ENCODE measurements at places on chromosomes 6 and 20.

- no peak for DNase-seq
Measured at GRCh38 chr6:2179950-2180349, 65.5 kb downstream of the GMDS start.

- no peak for DNase-seq
Measured at GRCh38 chr6:103184776-103185175, 1674.9 kb downstream of the HACE1 start.

- no peak for DNase-seq
Measured at GRCh38 chr6:4262526-4262925, 127.2 kb upstream of the ECI2 start.

DNA sequence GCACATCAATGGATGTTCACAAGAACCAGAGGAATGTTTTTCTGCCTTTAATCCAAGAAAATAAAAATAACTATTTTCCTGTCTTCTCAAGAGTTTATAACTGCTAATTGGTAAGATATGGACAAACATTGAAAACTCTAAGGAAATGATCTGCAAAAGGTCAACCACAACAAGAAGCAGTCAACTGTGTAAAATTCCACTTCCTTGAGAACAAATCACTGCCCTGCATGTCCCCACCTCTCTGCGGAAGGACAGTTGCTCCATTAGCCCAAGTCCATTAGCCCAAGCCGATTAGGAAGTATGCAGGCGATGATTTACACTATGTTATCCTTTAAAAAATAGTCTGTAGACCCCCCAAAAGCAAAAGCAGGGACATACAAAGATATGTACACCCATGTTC is 27.6 kb downstream of the SLC22A23 start:
- DNase-seq, result no peak

DNA sequence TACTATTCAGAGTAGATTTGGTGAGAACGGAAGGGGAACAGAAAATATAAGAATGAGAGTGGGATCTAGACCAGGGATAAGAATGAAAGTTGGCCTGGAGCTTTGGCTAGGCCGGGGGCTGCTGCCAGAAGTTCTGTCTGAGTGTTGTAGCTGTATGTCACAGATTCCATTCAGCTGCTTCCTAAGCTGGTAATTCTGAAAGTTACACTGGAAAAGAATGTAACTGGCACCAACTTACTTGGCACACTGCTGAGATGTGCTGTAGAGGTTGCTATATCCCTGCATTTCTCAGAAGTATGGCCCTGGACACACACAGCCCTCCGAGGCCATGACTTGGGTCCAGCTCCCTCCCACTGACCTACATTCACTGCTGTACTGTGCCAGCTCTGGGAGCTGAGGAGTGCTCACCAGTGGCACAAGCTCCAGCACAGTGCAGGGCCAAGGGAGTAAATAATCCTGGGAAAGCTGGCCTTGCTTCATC is 25.8 kb upstream of the TMEM217 start:
- no peak for DNase-seq

DNA sequence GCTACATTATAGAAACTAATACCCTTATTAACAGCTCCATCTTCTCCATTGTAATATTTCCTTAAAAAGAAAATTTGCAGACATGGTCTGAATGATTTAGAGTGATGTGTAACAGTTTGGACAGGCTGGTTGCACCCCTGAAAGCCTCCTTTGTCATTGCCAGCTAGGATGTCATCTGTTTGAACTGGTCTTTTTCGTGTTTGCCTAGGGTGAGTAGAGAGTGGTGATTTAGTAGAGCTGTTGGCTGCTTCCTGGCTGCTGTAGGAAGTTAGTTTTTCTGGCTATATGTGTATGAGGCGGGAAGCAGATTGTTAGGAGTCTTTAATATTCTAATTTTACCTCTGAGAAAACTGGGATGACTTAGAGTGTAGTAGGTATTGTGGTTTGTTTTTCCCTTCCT is 101.1 kb downstream of the ZFAND3 start:
- DNase-seq, result peak; percentile 28

DNA sequence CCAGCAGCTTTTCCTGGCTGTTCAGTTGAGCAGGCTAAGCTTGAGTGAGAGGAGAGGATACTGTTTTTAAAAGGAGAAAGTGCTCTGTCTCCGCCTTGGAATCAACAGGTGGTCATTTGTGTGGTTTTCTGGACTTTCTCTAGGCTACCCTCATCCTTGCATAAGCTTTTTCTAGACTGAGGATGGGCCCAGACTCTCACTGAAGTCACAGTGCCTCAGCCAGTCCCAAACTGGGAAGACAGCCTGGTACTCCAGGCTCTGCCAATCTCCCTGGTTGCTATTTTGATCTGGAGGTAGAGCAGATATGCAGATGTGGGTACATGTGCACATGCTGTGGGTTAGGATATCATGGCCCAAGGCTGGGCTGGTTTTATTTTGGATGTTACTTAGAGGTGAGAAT is 7.0 kb downstream of the SCUBE3 start:
- DNase-seq, result no peak

- no peak for DNase-seq
Measured at GRCh38 chr6:115617031-115617430, 443.7 kb downstream of the FRK start.

GRCh38 chr20:58712151-58712791 is 19.7 kb downstream of the NPEPL1 start:
- no peak for DNase-seq
